ENCODE measurements at places on chromosomes 5 and 9.

DNA sequence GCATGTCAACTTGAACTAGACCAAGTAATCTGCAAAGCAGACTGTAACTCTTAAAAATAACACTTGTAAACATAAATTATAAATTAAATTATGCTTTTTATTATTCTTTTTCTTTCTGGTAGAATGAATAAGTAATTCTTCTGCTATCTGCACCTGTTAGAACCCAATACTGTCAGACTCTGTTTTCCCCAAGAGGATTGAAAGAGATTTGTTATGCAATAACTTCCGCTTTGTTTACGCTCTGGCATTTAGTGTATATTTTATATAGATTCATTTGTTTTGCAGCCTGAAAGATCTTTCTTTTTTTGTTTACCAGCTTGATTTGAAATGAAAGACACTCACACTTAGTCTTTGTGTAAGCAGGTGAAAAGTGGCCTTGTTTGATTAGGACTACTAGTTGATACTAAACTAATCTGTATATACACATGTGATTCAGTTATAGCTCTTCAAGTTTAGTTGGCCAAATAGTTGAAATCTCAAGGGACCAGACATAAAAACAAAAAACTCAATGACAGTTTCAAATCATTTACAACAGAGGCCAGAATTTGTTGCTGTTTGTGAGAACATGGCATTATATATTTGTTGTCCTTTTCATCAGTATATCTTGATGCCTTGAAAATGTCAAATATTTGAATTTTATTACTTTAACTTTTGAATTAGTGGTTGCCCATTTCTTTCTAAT, 155.8 kb downstream of the PBX3 start:
- DNase-seq: no peak

DNA sequence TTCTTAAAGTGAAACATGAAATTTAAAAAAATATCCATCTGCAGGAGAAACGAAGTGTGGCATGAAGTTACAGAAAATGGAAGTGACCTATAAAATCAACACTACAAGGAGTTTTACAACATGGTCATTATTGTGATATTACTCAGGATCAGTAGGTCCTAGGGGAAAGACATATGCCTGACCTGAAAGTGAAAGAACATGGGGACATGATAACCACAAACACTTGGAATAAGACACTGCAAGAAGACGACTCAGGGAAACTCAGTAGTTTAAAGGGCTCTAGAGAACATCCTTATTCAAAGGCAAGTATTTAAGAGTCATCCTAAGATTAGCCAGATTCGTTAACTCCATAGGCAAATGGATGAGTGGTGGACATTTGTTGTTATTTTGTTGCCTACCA, 19.9 kb upstream of the LPAR1 start:
- no peak for DNase-seq

GRCh38 chr9:72292874-72293607, 72.0 kb downstream of the ZFAND5 start:
- DNase-seq: no peak

- DNase-seq: no peak
Measured at GRCh38 chr5:12777342-12777741, 873.1 kb upstream of the CTNND2 start.

GRCh38 chr5:174816858-174817257, 92.5 kb downstream of the MSX2 start:
- no peak for DNase-seq

DNA sequence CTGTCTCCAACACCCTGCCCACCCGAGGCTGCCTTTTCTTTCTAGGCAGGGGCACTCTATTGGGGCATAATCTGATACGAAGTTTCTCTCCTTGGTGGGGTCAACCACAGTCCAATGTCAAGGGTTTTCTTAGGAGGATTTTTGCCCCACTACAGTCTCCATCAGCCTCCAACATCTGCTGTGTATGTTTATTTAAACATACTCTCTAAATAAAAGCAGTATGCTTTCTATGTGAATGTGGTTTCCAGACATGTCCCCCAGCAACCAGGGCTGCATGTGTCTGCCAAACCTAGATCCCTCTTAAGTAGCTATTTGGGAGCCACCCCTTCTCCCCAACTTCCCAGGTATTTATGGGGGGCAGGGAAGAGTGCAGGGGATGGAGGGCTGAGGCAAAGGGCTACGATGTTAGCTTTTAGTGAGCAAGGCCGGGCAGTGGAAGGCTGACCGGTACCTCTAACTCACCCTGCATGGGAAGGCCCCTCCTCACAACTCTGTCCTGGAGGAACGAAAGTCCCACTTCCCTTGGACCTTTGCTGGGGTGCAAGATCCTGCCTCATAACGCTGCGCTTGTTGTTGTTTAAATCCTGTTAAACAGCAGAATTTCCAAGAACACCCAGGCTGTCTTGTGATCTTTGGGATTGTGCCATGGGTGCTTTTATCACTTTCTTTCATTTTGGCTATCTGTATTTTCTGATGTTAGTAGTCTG, 75.4 kb downstream of the NREP start:
- no peak for DNase-seq

- no peak for DNase-seq
Measured at GRCh38 chr9:133959966-133960567, 32.1 kb downstream of the VAV2 start.

DNA sequence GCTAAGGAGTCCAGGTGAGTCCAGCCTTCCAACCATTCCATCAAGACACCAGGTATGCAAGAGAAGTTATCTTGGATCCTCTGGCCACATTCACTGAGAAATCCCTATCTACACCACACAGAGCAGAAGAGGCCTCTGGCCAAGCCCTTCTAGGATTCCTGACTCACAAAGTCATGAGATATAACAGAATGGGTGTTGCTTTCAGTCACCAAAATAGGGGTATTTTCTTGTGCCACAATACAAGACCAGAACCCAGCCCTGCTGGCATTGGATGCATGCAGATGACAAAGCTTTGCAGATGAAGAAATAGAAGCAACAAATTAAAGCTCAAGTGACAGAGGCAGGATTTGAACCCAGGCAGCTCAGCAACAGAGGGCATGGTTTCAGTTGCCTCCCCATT, 73.5 kb downstream of the PTPN3 start:
- no peak for DNase-seq

DNA sequence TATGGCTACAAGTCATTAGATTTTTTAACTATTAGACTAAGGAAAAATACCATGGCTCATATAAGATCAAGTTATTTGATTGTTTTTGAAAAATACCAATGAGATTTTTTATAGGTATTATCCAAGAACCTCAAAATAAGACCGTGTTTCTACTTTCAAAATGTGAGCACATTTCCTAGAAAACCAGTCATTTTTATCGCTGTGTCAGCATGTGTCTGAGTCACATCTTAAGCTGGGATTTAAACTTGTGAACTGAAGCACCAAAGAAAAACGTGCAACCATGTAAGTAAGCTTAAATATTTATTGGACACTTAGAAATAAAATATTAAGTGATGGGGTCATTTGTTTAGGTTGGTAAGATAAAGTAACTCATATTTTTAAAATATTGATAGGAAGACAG, 1676.0 kb upstream of the NUDT12 start:
- DNase-seq: no peak

DNA sequence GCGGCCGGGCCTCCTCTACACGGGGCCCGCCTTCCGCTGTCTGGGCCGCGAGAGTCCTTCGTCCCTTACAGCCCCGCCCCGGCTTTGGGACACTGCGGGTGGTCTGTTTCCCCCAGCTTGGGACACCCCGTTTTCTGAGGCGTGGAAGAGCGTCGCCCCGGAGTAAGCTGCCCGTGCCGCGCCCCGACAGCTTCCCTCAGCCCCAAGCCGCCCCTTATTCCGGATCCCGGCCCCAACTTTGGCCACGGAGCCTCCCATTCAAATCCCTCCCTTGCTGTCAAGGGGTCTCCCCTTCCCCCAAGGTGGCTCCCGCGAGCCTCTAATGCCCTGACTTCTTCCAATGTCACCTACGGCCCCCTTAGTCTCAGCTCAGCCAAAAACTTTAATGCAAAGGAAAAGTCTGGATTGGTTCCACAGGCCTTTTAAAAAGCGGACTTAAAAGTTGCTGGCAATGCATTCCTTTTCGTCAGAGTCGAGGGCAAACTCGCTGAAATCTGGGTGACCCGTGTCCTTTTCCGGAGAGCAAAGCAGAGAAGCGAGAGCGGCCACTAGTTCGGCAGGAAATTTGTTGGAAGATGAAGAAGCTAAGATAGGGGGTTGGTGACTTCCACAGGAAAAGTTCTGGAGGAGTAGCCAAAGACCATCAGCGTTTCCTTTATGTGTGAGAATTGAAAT, 19.8 kb downstream of the EXOSC2 start:
- no peak for DNase-seq
